ENCODE measurements at places on chromosomes 1 and 21.

GRCh38 chr1:234330843-234331215 is 42.4 kb upstream of the COA6 start:
- H3K4me1 ChIP-seq: no peaks in the 10 kb centered on the region
- no peaks in the 10 kb centered on the region for H3K36me3 ChIP-seq
- peaks cover 5% of the 10 kb centered on the region for H3K27me3 ChIP-seq
- H3K4me3 ChIP-seq: no peak overlapping the region

- no peak overlapping the region for H3K4me3 ChIP-seq
- no peaks in the 10 kb centered on the region for H3K4me1 ChIP-seq
- H3K27me3 ChIP-seq: no peaks in the 10 kb centered on the region
- no peak overlapping the region for H3K27ac ChIP-seq
- H3K36me3 ChIP-seq: no peaks in the 10 kb centered on the region
- no peak for DNase-seq
Observed at GRCh38 chr1:81548918-81549587, 251.7 kb upstream of the ADGRL2 start.

GRCh38 chr1:35210321-35211119 is 17.6 kb upstream of the SFPQ start:
- H3K36me3 ChIP-seq: no peaks in the 10 kb centered on the region
- no peak overlapping the region for H3K4me3 ChIP-seq
- no peaks in the 10 kb centered on the region for H3K4me1 ChIP-seq
- DNase-seq: no peak

GRCh38 chr1:15736038-15736891 is at the start of gene SLC25A34:
Gene SLC25A34, plus strand, starts transcription at chr1:15736258. Its CDS starts 228 bp downstream, at chr1:15736486.
- no peak within 1 kb of the TSS for H3K27ac ChIP-seq
- no peaks in the 10 kb centered on the region for H3K27me3 ChIP-seq
- H3K4me3 ChIP-seq: no peak within 1 kb of the TSS
- H3K4me1 ChIP-seq: no peaks in the 10 kb centered on the region
- peaks cover 3% of the 10 kb centered on the region for H3K36me3 ChIP-seq

- H3K36me3 ChIP-seq: no peaks in the 10 kb centered on the region
- no peak overlapping the region for H3K4me3 ChIP-seq
- H3K27ac ChIP-seq: no peak overlapping the region
- peaks cover 11% of the 10 kb centered on the region for H3K27me3 ChIP-seq
- no peaks in the 10 kb centered on the region for H3K4me1 ChIP-seq
- DNase-seq: no peak
Observed at GRCh38 chr1:165924117-165924516, 96.7 kb downstream of the UCK2 start.

- no peak overlapping the region for H3K4me3 ChIP-seq
- no peaks in the 10 kb centered on the region for H3K27me3 ChIP-seq
- H3K36me3 ChIP-seq: no peaks in the 10 kb centered on the region
- no peak overlapping the region for H3K27ac ChIP-seq
Observed at GRCh38 chr1:30610917-30611316, 112.5 kb downstream of the MATN1 start.

- H3K27ac ChIP-seq: no peak overlapping the region
- H3K4me1 ChIP-seq: no peaks in the 10 kb centered on the region
- H3K36me3 ChIP-seq: no peaks in the 10 kb centered on the region
- DNase-seq: no peak
- H3K4me3 ChIP-seq: no peak overlapping the region
- peaks cover 27% of the 10 kb centered on the region for H3K27me3 ChIP-seq
Observed at GRCh38 chr1:30011970-30012369, 711.4 kb downstream of the MATN1 start.

DNA sequence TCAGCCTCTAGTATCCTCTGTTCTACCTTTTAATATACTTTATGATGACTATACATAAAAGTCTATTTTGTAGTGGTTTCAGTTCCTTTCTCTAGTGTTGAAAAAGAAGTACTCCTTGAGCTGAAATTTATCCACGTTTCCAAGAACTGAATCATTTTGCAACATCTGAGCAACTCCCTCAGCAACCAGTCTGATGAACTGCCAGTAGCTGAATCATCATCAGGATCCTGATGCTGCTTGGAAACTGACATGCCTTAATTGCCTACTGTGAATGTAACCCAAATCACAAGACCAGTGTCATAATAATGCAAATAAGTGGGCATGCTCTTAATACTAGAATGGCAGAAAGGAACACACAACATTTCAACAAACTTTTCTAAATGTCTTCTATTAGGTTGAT is 103.3 kb downstream of the CYYR1 start:
- no peak for DNase-seq
- no peaks in the 10 kb centered on the region for H3K36me3 ChIP-seq
- H3K4me1 ChIP-seq: no peaks in the 10 kb centered on the region
- no peak overlapping the region for H3K4me3 ChIP-seq
- H3K27ac ChIP-seq: no peak overlapping the region
- H3K27me3 ChIP-seq: no peaks in the 10 kb centered on the region

DNA sequence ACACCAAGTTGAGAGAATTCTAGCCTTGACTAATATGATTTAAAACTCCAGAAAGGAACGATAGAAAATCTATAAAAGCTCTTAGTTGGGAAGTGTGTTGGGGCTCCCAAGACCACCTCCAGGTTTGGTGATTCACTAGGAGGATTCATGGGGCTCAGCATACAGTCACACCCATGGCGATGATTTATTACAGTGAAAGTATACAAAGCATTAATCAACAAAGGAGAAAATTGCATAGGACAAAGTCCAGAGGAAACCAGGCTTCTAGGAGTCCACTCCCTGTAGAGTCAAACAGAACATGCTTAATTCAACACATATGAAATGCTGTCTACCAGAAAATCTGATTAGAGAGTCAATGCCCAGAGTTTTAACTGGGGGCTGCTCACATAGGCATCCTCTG is 4.8 kb downstream of the CDCA8 start:
- H3K4me1 ChIP-seq: no peaks in the 10 kb centered on the region
- no peak for DNase-seq
- H3K36me3 ChIP-seq: no peaks in the 10 kb centered on the region
- no peak overlapping the region for H3K27ac ChIP-seq
- no peaks in the 10 kb centered on the region for H3K27me3 ChIP-seq

- H3K4me1 ChIP-seq: no peaks in the 10 kb centered on the region
- DNase-seq: no peak
- no peaks in the 10 kb centered on the region for H3K27me3 ChIP-seq
- no peak overlapping the region for H3K27ac ChIP-seq
- no peak overlapping the region for H3K4me3 ChIP-seq
Observed at GRCh38 chr1:94463056-94463764, 45.0 kb downstream of the ABCD3 start.

DNA sequence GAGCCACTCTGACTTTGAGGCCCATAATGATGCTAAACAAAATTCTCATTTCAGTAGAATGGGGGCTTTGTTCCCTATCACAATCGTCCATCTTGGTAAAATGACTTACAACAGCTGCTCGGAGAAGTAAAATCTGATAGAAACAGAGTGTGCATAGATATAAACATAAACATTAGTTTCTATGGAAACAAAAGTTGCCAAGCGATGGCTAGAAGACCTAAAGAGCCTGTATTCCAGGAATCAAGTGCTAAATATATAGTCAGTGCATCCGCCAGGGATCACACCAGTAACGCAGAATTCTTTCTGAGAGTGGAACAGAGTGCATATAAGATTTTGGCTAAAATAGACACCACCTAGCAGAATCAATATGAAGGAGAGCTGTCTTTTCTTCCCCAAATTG is 91.2 kb upstream of the KAZN start:
- peaks cover 2% of the 10 kb centered on the region for H3K27me3 ChIP-seq
- no peaks in the 10 kb centered on the region for H3K4me1 ChIP-seq
- H3K27ac ChIP-seq: no peak overlapping the region
- H3K36me3 ChIP-seq: no peaks in the 10 kb centered on the region

DNA sequence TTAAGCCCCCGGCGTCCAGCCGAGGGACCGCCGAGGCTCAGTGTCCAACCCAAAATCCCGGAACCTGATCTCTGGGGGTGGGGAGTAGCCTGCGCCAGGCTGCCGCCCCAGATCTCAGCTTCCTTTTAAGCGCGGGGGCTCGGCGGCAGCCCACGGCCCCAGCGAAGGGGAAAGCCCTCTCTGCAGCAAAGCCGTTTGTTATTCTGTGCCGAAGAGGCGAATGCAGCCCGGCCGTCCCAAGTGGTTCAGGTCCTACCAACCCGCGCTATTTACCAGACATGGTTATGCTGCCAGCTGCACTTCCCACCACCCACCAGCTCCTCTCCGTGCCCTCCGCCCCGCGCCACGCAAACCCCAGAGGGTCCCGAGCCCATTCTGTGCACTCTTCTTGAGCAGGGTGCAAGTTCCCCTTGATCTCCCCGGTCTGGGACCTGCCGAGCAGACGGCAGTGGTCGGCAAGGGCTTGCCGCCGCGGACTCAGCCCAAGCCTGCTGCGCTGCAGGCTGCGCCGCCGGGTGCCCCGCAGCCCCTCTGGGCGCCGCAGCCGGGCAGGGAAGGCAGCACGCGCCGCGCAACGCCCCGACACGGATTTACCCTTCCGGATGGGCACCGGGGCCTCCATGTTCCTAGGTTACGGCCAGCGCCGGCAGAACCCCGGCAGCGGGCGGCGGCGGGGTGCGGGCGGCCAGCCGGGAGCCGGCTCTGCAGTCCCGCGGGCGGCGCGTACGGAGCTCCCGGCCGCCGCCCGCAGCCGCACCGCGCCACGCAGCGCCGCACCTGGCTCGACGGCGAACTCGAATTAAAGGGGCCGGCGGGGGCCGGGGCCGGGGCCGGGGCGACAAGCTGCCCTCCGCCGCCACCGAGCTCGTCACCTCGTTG is 738 bp upstream of the KCNA2 start:
- peaks cover 24% of the 10 kb centered on the region for H3K4me1 ChIP-seq
- H3K27ac ChIP-seq: no peak overlapping the region
- no peak for DNase-seq

GRCh38 chr1:61708953-61709907 is 15.7 kb downstream of the TM2D1 start:
- H3K27ac ChIP-seq: no peak overlapping the region
- H3K27me3 ChIP-seq: no peaks in the 10 kb centered on the region
- no peak overlapping the region for H3K4me3 ChIP-seq
- DNase-seq: no peak

DNA sequence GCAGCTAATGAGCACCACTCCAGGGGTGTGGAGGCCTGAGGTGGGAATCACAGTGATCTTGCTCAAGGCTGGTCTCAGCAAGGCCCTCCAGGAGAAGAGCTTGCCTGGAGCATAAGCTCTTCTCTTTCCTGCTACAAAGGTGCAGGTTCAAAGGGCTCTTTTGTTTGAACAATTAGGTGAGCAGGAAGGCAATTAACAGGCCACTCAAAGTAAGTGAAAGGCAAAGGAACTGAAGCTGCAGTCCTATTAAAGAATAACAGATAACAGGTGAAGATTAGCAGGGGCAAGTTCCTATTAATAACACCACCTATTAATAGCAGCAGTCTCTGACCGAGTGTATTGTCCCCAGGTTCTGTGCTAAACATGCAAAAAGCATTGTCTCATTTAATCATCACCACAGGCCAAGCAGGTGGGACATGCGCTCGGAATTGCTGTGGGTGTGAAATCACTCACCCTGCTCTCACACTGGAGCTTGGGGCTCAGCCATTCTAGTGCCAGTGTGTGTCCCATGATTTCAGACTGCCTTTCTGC is 113.8 kb downstream of the RHOU start:
- H3K27me3 ChIP-seq: peaks cover 2% of the 10 kb centered on the region
- no peak overlapping the region for H3K4me3 ChIP-seq
- H3K27ac ChIP-seq: no peak overlapping the region
- H3K36me3 ChIP-seq: no peaks in the 10 kb centered on the region
- no peak for DNase-seq

Data from T-cell (primary cell).